ENCODE measurements at places on chromosomes 16 and 17.

DNA sequence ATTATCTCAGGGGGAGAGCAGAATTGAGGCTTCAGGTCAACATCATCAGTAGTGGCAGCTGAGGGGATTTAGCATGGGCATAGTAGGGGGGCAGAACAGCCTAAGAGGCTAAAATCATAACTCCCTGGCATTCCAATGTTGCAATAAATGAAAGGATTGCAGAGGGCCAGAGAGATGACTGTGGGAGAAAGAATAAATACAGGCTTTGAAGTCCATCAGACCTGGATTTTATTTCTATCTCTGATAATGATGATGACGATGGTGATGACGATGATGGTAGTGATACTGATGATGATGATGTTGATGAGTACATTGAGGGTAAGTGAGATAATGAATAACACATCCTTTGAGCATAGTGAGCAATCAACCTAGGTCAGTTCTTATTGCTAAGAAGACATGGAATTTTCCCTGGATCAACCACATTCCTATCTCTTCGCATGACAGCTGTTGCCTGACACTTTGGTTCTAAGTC lies 107.4 kb upstream of the CDH11 start:
- DNase-seq: no peak

DNA sequence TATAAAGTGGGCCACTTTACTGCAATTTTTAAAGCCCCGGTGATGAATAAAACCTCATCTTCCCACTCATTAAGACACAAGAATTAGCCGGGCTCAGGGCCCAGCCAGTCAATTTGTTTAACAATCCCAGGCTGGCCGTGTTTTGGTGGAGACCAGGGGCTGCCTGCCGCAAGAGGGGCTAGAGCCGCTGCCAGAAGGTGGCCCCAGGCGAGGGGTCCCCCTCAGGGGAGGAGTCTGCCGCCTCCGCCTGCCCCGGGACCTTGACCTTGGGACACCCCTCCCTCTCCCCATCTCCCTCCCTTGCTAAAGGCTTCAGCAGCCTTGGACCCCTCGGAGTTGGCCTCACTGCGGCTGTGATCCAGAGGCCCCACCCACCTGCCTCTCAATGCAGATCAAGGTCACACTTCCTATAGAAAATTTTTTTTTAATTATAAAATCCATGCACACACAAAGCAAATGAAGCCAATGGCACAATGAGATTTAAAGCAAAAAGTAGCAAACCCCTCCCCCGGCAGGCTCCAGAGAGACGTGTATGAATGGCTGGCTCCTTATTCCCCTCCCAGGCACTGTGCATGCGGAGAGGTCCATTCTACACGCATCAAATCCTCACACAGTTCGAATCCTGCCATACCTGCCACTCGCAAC lies 23.0 kb upstream of the SLC38A10 start:
- DNase-seq: no peak

DNA sequence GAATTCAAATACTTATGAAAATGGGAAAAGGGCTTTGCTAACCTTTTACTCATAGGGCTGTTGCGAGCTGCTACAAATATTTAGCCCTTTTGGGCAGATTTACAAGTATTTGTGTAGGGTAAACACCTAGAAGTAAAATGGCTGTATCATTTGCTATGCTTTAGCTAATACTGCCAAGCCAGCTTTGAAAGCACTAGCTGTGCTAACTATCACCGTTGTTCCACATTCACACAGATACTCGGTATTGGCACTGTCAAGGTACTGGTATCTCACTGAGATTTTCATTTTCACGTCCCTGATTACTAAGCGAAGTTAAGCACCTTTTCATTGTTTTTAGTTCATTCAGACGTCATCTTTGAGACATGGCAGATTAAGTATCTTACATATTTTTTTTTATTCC lies 84.8 kb downstream of the GLG1 start:
- DNase-seq: no peak

- no peak for DNase-seq
These were observed 2.1 kb downstream of the CPPED1 start for GRCh38 chr16:12801511-12802042.

DNA sequence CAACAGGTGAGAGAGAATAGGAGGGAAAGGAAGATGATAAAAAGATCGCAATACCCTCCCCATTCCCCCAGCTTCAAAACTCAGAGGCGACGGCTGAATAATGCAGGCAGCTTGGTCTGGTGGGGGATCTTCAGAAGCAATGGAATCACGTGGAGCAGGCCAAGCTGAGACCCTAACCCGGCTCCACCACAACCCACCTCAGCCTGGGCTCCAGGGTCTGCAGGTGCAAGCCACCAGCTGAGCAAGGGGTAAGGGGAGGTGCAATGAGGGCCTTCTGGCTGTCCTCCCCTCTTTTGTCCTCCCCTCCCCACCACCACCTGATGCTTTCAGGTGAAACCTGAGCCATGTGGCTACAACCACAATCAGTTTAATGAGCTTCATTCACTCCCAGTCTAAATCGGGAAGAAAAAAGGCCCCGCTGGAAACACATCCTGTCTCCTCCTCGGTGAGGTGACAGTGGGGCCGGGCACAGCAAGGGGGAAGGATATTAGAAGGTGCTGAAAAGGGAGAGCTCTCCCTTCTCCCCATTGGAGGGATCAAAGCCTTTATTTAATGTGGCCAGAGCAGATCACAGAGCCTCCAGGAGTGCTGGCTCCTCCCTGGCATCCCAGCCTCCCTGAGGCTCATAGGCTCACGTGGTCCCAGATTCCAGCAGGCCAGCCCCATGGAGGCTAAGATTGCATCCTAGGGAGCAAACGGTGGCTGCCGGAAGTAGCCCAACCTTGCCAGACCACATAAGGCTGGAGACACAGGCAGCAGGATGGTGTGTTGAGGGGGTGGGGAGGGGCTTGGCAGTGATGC lies 261.0 kb downstream of the SOX9 start:
- peak; percentile 78 for DNase-seq
